Stimulated activated CD4-positive, alpha-beta T cell treated with anti-CD3 and anti-CD28 coated beads, TNF-alpha, amount 100 ng/mL, for 1 hour (primary cell): ENCODE measurements at places on chromosomes 2 and 18.

GRCh38 chr2:210493528-210493927 is 17.0 kb upstream of the LANCL1 start:
- DNase-seq = no peak

DNA sequence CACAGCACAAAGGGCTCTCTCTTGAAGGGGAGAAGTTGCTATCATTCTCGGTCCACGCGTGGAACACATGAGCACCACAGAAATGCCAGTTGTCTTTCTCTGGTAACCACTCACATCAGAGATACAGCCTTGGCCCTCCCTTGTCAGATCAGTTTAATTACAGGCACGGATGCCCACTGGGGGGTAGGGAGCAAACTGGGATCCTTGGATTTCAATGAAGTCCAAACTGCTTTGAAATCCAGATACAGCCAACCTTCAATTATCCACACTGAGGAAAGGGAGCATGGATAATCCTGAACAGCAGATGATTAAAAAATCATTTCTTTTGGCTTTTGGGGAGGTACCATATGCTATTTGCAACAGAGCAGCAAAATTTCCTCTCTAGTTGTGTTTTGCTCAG is 63.7 kb upstream of the DAPL1 start:
- no peak for DNase-seq

GRCh38 chr2:220227266-220227920 is 600.0 kb downstream of the SLC4A3 start:
- no peak for DNase-seq

DNA sequence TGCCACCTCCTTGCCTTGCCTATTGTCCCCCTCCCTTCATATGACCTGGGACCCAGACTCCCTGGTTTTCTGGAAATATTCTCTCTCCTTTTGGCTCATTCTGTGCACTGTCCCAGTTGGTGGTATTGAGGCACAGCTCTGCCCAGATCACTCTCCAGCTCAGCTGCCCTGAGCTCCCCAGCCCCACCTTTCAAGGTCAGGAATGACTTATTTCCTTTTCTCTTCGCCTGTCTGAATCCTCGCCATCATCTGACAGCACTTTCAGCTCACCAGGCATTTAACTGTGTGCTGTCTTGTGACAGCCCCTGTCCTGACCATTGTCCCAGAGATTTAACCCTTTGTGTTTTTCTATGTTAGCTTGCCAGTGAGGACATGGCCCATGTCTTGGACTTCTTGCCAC is 133.0 kb downstream of the MSH2 start:
- DNase-seq = no peak

DNA sequence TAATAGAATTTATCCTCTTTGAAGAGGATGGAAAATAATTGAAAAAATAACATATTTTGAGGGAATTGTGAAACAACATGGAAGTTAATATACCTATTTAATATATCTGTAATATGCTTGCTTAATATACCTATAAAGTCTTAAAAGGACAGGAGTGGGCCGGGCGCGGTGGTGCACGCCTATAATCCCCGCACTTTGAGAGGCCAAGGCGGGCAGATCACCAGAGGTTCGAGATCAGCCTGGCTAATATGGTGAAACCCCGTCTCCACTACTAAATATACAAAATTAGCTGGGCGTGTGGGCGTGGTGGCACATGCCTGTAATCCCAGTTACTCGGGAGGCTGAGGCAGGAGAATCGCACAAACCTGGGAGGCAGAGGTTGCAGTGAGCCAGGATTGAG is 254.9 kb downstream of the TMX3 start:
- DNase-seq = no peak
